ENCODE measurements at places on chromosomes 16 and 17. TPM values are rescaled to one million over a fixed set of nuclear protein-coding genes. Genes with fewer than 3 reads are reported as not detected.

DNA sequence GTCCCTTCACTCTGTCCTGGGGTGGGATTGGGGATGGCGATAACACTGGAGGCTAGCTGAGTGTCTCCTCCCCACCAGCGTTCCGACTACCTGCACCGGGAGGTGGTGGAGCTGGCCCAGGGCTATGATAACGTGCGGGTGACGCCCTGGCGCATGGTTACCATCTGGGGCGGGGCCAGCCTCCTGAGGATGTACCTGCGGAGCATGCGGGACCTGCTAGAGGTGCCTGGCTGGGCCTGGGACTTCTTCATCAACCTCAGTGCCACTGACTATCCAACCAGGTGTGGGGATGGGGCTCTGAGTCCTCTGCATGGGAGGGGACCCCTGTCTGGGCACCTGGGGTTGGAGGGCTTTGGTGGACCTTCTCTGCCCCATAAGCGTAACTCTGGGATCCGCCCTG is 8.8 kb downstream of the XYLT2 start:
- H3K36me3 ChIP-seq: peaks cover 49% of the 10 kb centered on the region
- DNase-seq: no peak
- no peak overlapping the region for H3K27ac ChIP-seq
- H3K27me3 ChIP-seq: no peaks in the 10 kb centered on the region
- no peaks in the 10 kb centered on the region for H3K4me1 ChIP-seq

DNA sequence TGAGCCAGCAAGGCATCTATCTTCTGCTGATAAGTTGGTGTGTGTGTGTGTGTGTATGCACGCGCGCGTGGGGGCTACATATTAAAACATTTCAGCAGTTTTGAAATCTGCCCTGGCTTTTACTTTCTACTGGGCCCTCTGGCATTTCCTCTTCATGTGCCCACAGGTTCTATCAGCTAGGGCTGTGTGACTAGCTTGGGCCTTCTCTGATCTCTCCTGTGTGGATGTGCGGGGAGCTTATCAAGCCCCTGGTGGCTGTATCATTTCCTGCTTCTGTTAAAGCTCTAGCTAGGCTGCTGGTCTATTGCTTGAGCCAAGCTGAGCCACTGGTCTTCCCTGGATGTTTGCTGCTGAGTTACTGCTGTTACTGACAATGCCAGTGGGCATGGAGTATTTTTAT is 132.5 kb downstream of the AATF start:
- peaks cover 4% of the 10 kb centered on the region for H3K4me1 ChIP-seq
- no peaks in the 10 kb centered on the region for H3K27me3 ChIP-seq
- H3K27ac ChIP-seq: no peak overlapping the region
- H3K36me3 ChIP-seq: peaks cover 17% of the 10 kb centered on the region

DNA sequence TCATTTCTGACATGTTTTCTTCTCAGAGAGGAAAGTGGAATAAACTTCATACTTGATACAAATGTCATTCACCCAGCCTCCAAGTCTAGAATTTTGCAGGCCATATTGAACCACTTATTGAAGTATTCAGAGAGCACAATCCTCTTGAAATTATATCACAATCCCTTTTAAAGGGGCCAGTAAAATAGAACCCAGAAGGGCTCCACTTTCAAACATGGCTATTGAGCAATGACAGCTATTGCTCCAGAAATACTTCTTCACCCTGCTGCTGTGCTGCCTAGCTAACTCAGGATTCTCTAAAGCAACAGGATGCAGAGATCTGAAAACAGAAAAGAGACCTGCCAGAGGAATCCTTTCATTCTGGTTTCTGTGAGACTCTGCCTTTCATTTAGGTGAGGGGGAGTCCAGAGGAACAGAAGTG is 275.0 kb upstream of the CDH5 start:
- no peak overlapping the region for H3K27ac ChIP-seq
- no peak overlapping the region for H3K4me3 ChIP-seq
- no peak for DNase-seq
- no peaks in the 10 kb centered on the region for H3K36me3 ChIP-seq
- H3K27me3 ChIP-seq: peaks cover 15% of the 10 kb centered on the region
- H3K4me1 ChIP-seq: no peaks in the 10 kb centered on the region

- no peak overlapping the region for H3K4me3 ChIP-seq
- no peaks in the 10 kb centered on the region for H3K36me3 ChIP-seq
- H3K4me1 ChIP-seq: no peaks in the 10 kb centered on the region
- DNase-seq: no peak
- H3K27me3 ChIP-seq: no peaks in the 10 kb centered on the region
- H3K27ac ChIP-seq: no peak overlapping the region
Observed at GRCh38 chr16:52212841-52213240, 334.1 kb downstream of the TOX3 start.

GRCh38 chr16:56116577-56116964 is 74.7 kb upstream of the GNAO1 start:
- H3K4me1 ChIP-seq: no peaks in the 10 kb centered on the region
- H3K36me3 ChIP-seq: no peaks in the 10 kb centered on the region
- no peak overlapping the region for H3K27ac ChIP-seq
- peaks cover 9% of the 10 kb centered on the region for H3K27me3 ChIP-seq

- H3K27me3 ChIP-seq: peaks cover 31% of the 10 kb centered on the region
- no peaks in the 10 kb centered on the region for H3K4me1 ChIP-seq
- no peak for DNase-seq
- no peak overlapping the region for H3K27ac ChIP-seq
Observed at GRCh38 chr17:68658999-68659780, 58.0 kb upstream of the FAM20A start.

DNA sequence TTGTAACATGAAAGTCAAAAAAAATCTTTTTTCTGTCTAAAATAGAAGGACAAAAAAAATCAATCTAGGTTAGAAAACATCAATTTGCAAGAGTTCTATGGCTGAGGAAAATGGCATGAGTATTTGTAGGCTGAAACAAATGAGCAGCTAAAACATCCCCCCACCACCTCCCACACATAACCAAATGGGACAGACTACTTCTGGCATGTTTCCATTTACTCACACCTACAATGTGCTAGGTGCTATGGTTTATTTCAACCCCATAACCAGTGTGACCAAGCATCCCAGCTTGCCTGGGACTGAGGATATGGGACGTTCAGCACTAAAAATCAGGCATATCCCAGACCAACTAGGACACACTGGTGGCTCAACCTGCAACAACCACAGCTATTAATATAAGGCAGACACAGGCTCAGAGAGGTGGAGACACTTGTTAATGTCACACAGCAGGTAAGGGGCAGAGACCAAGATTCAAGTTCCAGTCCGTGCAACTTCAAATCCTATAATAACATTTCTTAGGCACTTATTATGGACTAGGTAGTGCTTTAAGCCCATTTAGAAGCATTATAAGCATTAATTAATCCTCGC is 96.0 kb downstream of the XYLT1 start:
- H3K27me3 ChIP-seq: no peaks in the 10 kb centered on the region
- H3K27ac ChIP-seq: peak overlapping the region; percentile 45
- no peak for DNase-seq

DNA sequence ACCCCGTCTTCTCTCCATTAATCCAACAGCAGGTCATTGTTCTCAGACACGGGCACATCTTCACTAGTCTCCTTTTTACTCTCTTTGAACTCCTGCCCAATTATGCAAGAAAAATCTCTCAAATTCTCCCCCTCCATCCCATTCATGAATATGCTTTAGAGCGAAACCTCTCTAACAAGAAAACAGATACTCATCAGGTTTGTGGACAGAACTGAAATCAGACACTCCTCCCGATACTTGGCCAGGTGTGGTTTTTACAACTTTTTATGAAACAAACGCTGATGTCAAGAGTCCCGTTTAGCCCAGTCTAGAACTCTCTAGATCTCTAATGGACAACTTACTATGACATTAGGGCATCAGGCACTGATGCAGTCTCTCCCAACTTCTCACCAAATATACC is 40.9 kb downstream of the PIK3R5 start:
- peaks cover 23% of the 10 kb centered on the region for H3K36me3 ChIP-seq
- no peaks in the 10 kb centered on the region for H3K27me3 ChIP-seq
- no peak overlapping the region for H3K27ac ChIP-seq

GRCh38 chr17:73566905-73567782 is 77.1 kb downstream of the SDK2 start:
- DNase-seq: peak; percentile 41
- peak overlapping the region; percentile 91 for H3K27ac ChIP-seq
- peak overlapping the region; percentile 26 for H3K4me3 ChIP-seq
- no peaks in the 10 kb centered on the region for H3K36me3 ChIP-seq

DNA sequence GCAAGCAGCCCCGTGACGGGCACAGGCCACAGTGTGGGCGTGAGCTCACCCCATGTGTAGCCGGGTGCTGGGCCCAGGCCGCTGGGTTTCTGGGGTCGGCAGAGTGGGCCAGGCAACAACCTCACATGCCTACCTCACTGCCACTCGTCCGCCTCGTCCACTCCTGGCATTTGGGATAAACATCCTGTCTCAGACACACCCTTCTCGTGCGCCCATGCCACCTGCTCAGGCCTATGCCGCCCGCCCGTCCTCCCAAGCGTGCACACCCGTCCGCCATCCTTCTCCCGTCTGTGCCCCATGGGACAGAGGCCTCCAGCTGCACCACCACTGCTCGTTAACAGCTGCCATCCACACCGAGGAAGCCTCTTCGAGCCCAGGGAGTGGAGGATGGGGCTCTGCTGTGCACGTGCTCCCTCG is 64.3 kb downstream of the KLHDC4 start:
- H3K27ac ChIP-seq: peak overlapping the region; percentile 79
- peaks cover 28% of the 10 kb centered on the region for H3K36me3 ChIP-seq
- no peak for DNase-seq
- H3K27me3 ChIP-seq: no peaks in the 10 kb centered on the region
- H3K4me3 ChIP-seq: peak overlapping the region; percentile 66
- H3K4me1 ChIP-seq: peaks cover 11% of the 10 kb centered on the region

DNA sequence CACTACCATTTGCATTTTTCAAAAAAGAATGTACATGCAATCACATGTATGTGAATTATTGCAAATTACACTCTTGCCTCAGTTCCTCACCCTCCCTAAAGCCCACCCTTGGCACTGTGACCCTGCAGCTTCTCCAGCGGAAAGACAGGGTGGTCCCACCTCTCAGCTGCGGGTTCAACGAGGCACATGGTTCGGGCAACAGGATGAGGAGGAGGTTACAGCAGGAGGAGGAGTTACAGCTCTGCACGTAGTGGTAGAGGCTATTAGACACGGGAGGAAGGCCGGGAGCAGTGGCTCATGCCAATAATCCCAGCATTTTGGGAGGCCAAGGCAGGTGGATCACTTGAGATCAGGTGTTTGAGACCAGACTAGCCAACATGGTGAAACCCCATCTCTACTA is 5.2 kb downstream of the C16orf95 start:
- no peak for DNase-seq
- peaks cover 3% of the 10 kb centered on the region for H3K36me3 ChIP-seq
- H3K27ac ChIP-seq: no peak overlapping the region
- H3K4me3 ChIP-seq: no peak overlapping the region
- no peaks in the 10 kb centered on the region for H3K27me3 ChIP-seq
- peaks cover 2% of the 10 kb centered on the region for H3K4me1 ChIP-seq

DNA sequence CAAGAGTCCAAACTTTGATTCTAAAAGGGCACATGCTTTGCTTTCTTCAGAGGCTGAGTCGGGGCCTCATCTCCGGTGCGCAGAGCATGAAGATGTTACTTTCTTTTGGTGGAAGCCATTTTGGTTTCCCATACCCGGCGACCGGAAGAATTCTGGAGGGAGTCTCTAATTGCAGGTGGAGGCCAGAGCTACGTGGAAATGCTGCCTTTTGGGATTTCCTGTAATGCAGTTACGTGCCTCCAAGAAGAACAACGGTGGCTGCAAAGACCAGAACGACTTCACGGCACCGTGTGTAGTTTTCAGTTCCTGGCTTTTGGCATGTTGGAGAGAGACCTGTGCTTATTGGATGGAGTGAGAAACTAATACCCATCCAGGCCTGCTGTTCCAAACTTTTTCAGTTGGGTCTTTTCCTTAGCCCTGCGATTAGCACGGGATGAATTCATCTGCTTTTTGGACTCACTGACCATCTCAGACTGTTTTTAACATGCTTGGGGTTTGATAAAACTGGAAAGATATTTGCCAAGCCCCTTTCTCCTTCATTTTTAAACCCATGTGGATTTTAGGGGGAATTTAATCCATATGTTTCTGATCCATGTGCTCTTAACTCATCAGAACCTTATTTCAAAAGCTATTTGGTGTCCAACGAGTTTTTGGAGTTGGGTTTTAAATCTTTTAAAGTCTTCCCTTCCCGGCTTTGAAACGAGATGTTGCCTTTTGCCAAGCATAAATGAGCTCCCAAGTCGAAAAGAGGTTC is 19.0 kb downstream of the FOXL1 start:
- H3K4me1 ChIP-seq: no peaks in the 10 kb centered on the region
- no peak overlapping the region for H3K27ac ChIP-seq
- no peak overlapping the region for H3K4me3 ChIP-seq
- peaks cover 37% of the 10 kb centered on the region for H3K27me3 ChIP-seq
- no peaks in the 10 kb centered on the region for H3K36me3 ChIP-seq

- H3K4me3 ChIP-seq: no peak overlapping the region
- H3K27ac ChIP-seq: no peak overlapping the region
- no peaks in the 10 kb centered on the region for H3K36me3 ChIP-seq
- peaks cover 14% of the 10 kb centered on the region for H3K27me3 ChIP-seq
- no peak for DNase-seq
Observed at GRCh38 chr17:50303051-50303450, 28.8 kb downstream of the TMEM92 start.

GRCh38 chr17:40559954-40560591 is 5.2 kb downstream of the CCR7 start:
- H3K4me3 ChIP-seq: peak overlapping the region; percentile 99
- DNase-seq: peak; percentile 85

GRCh38 chr16:57500578-57501111 is 14.4 kb upstream of the DOK4 start:
- peaks cover 6% of the 10 kb centered on the region for H3K4me1 ChIP-seq
- DNase-seq: no peak
- H3K4me3 ChIP-seq: no peak overlapping the region
- H3K27me3 ChIP-seq: peaks cover 2% of the 10 kb centered on the region
- no peaks in the 10 kb centered on the region for H3K36me3 ChIP-seq
- H3K27ac ChIP-seq: peak overlapping the region; percentile 86

GRCh38 chr17:34312080-34312479 is 7.2 kb upstream of the CCL8 start:
- no peak overlapping the region for H3K4me3 ChIP-seq
- no peaks in the 10 kb centered on the region for H3K36me3 ChIP-seq
- H3K4me1 ChIP-seq: no peaks in the 10 kb centered on the region
- no peak overlapping the region for H3K27ac ChIP-seq

DNA sequence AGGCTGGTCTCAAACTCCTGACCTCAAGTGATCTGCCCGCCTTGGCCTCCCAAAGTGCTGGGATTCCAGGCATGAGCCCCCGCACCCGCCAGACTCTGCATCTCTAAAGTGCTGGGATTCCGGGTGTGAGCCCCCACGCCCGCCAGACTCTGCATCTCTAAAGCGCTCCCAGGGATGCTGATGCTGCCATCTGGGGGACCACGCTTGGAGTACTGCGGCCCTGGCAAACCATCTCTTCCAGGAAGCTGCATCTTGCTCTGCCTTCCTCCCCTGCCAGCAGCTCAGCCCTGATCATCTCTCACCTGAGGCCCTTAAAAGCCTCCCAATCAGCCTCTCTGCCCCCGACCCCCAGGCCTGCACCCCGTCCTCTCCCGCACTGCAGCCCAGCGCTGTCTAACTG is 4.1 kb downstream of the CEP295NL start:
- H3K27me3 ChIP-seq: no peaks in the 10 kb centered on the region
- H3K27ac ChIP-seq: no peak overlapping the region
- DNase-seq: no peak
- H3K36me3 ChIP-seq: no peaks in the 10 kb centered on the region
- peaks cover 8% of the 10 kb centered on the region for H3K4me1 ChIP-seq

- H3K27me3 ChIP-seq: peaks cover 6% of the 10 kb centered on the region
- H3K4me3 ChIP-seq: no peak overlapping the region
- no peaks in the 10 kb centered on the region for H3K36me3 ChIP-seq
- no peaks in the 10 kb centered on the region for H3K4me1 ChIP-seq
Observed at GRCh38 chr16:54334208-54334607, 47.6 kb upstream of the IRX3 start.

Gene CLEC10A
- 0.49 TPM for total RNA-seq

Gene MAF
- 1.0 TPM for total RNA-seq

Gene TAC4
- total RNA-seq: not detected

Gene TVP23A
- not detected for total RNA-seq

Gene TMC5
- not detected for total RNA-seq

Gene CNTNAP4
- total RNA-seq: not detected

Gene VTN
- not detected for total RNA-seq

Gene OTOA
- 0.14 TPM for total RNA-seq

Gene SLC5A10
- total RNA-seq: not detected

Measured in naive thymus-derived CD8-positive, alpha-beta T cell (primary cell).